NCI-H446 (cell line): ENCODE measurements at places on chromosomes 5 and 9.
A peak's percentile ranks its signal among the peaks of the same experiment; 100 is the strongest.

GRCh38 chr5:117872798-117873368 is 1115.5 kb downstream of the DTWD2 start:
- no peak for DNase-seq

DNA sequence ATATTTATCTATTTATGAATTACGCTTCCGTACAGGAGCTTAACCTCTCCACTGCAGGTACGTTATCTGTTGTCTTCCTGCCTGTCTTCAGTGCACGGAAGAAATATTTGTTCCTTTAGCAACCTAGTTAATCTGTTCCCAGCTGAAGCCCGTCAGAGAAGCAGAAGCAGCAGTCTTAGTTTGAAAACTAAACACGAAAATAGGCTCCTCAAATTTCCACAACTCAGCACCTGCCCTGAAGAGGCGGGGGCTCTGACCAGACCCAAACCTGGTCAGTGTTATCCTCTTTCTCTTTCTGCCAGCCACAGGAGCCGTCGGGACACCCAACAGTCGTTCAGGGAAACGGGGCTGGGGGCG is 462 bp downstream of the NUDCD2 start:
- no peak for DNase-seq

DNA sequence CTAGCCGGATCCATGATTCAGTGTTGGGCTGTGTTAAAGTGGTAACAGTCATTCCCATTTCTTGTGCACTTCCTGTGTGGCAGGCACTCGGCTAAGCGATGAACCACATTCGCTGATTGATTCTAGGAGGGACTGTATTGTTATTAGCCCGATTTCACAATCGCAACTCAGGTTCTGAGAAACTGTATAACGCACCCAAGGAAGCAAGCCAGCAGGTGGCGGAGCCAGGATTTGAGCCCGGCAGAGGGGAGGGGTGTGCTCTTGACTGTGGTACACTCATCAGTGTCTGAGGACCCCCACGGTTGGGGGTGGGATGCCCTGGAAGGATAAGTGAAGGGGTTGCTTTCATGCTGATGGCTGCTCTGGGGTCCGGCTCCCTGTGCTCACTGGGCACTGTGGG is 34.7 kb downstream of the LRSAM1 start:
- no peak for DNase-seq

DNA sequence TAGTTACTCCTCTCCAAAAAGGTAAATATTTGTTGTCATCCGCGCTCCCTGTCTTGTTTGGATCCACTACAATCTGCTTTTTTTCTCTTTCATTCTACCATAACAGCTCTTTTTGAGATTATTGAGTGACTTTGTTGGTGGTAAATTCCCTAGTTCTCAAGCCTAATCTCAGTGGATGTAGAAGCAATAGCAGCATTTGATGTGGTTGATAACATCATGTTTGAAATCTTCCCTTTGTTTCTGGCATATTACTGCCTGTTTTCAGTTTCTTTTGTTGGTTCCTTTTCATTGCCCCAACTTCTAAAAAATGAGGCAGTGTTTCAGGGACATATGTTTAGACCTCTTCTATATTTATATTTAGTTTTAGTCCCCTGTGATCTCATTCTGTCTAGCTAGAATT is 8.9 kb downstream of the CDC42SE2 start:
- DNase-seq = no peak

- DNase-seq = no peak
These were observed 51.5 kb upstream of the HRH2 start for GRCh38 chr5:175606409-175606808.

DNA sequence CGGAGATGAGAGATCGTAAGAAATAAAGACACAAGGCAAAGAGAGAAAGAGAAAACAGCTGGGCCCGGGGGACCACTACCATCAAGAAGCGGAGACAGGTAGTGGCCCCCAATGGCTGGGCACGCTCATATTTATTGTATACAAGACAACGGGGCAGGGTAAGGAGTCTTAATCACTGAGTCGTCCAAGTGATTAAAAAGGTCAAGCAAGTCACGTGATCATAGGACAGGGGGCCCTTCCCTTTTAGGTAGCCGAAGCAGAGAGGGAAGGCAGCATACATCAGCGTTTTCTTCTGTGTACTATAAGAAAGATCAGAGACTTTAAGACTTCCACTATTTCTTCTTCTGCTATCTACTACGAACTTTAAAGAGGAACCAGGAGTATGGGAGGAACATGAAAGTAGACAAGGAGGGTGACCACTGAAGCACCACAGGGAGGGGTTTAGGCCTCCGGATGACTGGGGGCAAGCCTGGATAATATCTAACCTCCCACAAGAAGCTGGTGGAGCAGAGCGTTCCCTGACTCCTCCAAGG is 24.6 kb upstream of the QSOX2 start:
- no peak for DNase-seq

DNA sequence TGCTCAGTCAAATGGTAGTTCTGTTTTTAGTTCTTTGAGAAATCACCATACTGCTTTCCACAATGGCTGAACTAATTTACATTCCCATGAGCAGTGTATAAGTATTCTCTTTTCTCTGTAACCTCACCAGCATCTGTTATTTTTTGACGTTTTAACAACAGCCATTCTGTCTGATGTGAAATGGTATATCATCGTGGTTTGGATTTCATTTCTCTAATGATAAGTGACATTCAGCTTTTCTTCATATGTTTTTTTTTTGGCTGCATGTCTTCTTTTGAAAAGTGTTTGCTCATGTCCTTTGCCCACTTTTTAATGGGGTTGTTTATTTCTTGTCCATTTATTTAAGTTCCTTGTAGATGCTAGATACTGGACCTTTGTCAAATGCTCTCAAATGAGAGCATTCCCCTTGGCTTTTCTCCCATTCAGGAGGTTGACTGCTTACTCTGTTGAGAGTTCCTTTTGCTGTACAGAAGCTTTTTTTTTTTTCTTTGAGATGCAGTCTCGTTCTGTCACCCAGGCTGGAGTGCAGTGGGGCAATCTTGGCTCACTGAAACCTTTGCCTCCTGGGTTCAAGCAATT is 58.7 kb upstream of the RGMB start:
- DNase-seq = no peak

DNA sequence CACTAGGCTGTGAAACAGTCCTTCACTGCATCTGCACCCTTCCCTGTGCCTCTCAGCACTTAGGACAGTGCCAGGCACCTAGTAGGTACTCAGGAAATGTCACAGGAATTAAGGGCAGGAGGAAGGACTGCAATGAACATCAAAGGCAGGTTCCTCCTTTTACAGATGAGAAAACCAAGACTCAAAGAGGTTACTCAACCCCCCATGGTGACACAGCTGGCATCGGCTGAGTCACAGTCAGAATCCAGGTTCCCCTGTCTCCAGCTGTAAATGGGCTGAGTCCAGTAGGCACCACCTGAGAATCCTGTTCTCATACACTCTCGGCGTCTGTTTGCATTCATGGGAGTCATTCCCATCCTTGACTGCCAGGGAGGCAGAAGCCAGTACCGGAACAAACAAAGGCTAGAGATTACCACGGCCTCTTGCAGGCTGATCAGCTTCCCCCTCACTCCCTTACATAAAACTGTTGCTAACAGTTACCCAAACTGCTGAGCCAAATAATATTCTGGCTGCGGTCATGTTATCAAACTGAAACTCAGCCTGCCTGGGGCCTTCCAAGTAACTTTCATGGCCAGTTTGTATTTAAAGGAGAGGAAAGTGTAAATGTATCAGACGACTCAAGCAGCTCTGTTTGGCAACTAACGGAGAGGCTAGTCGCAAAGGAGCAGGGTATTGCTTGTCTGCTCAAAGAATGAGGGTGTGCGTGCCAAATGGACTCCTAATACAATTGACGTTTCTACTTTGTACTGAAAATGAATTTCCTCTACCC is 201.7 kb downstream of the PAPPA start:
- DNase-seq = no peak

GRCh38 chr5:117077142-117077541 is 502.5 kb upstream of the SEMA6A start:
- peak; percentile 7 for DNase-seq

- no peak for DNase-seq
These were observed 105.3 kb downstream of the GCNT1 start for GRCh38 chr9:76564297-76564696.

- no peak for DNase-seq
These were observed 174.6 kb upstream of the DAPK1 start for GRCh38 chr9:87322840-87323635.

DNA sequence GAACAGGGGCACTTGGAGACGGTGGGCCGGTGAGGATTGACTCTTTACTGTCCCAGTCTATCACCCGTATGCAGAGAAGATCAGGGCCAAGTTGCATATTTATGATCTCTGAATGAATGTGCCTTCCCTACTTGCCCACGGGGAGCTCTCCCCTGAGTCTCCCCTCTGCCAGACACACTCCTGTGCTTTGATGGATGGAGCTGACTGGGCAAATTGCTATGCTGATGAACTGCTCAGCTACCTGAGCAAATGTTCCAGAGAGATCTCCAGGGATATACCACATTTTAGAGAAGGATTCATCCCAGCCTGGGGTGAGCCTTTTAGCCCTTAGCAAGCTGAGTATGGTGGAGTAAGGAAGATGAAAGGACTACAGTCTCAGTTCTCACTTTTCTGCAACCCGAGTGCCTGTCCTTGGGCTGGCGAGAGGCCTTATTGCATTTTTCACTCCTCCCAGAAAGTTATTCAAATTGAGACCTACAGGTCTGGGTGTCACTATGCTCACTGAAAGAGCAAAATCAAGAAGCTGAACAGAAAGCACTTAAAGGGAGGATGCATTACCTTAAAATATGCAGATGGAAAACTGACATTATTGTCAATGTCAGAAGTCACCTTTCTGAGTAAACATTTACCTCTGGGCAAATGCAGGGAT is 526.7 kb upstream of the WWC1 start:
- no peak for DNase-seq

GRCh38 chr9:93127395-93127911 is 6.6 kb downstream of the NINJ1 start:
- DNase-seq = no peak

DNA sequence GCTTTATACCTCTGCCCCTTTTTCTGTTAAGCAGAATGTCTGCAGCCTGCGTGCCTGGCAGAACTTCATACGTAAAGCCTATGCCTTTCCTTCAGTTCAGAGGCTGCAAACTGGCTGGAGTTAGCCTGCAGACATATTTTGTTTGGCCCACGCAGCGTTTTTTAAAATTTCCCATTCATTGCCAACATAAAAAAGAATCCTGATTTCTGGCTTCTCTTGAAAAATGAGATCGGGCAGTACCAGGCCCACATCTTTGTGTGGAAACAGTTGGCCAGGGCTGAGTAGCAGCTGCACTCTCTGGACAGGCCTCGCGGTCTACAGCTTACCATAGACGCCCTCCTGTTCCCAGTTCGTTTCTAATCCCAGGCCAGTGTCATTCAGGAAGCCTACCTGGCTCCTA is 104.4 kb downstream of the SMARCA2 start:
- no peak for DNase-seq

- no peak for DNase-seq
These were observed 58.2 kb upstream of the PRR16 start for GRCh38 chr5:120405923-120406322.

GRCh38 chr5:57346328-57346727 is 136.3 kb downstream of the ACTBL2 start:
- DNase-seq = no peak
